Lower leg skin (tissue), 4 donors: ENCODE measurements at places on chromosomes 5 and 9.

DNA sequence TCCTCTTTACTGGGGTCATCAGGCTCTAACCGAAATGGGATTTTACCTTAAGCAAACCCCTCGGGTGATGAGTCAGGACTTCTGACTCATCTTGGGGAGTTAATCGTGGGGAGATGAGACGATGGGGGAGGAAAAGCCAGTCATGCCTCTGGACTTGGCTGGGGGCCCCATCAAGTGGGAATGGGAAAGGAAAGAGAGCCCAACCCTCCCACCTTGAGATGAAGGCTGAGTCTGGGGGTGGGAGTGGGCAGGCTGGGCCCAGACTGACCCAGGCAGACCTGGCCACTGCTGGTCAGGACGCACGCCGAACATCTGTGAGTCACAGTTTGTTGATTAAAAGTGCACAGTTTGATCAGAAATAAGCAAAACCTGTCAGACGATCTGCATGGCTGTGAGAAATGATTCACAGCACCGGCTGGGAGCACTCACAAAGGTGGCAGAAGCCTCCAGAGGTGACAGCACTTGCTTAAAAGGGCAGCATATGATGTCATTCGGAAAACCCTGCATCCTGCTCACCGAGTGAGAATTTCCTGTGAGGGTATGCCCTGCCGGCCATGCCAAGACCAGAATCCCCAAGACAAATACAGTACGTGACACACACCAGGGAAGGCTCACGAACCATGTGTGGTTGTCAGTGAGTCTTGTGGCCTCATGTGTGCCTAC lies 50.0 kb upstream of the SLC25A51 start:
- DNase-seq: no peak

GRCh38 chr5:111135946-111136345 lies 43.8 kb downstream of the WDR36 start:
- DNase-seq: no peak

DNA sequence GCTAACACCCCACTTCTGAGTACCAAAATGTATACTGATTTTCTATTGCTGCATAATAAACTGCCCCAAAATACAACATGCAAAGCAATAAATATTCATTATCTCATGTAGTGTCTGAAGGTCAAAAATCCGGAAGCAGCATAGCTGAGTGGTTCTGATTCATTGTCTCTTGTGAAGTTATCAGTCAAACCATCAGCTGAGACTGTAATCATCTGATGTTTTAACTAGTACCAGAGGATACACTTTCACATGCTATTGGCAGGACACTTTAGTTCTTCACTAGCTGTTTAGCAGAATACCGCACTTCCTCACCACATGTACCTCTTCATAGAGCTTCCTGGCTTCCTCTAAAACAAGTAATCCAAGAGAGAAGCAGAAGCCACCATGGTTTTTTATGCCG lies 12.7 kb upstream of the TMEM161B start:
- DNase-seq: no peak

- DNase-seq: no peak
These were observed 124.3 kb downstream of the ENC1 start for GRCh38 chr5:74516211-74516636.

DNA sequence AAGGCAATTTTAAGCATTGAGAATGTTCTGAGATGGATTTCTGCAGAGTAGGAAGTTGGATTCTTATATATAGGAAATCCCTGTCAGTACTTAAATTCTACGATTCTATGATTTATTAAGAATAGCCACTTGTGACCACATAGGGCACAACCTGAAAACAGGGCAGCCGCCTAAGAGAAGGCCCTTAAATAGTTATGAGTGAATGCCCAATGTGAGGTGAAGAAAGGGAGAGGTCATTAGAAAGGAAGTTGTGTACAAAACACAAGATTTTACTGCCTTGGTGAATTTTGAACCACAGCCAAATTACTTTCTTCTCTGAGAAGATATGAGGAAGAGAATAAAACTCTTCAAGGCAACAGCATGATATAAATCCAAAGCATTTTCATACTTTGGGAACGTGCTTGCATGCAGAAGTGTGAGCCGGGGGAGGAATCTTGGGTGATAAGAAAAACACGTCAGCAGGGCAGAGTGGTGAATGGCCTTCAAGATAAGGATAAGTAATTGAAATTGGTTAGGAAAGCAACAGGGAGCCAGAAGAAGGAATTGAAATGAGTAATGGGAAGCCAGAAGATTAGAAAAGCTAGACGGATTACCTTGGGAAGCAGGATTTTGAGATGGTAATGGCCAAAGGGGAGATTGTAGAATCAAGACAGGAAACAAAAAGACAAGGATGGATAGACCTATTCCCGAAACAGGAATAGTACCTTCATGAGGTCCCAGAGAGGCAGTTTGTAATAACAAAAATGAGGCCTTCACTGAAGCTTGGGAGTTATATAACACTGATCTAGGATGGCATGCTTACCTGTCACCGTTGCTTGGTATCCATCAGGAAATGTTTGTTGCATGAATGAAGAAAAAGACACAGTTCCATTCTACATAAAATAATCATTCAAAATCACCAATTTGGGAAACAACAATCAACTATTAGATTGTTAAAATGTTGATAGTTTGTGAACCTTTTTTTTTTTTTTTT lies 244.3 kb downstream of the PDE4D start:
- no peak for DNase-seq

- no peak for DNase-seq
These were observed 81.4 kb downstream of the DENND1A start for GRCh38 chr9:123848447-123849085.

GRCh38 chr9:26357803-26358344 lies 534.7 kb downstream of the CAAP1 start:
- no peak for DNase-seq

GRCh38 chr5:68950930-68951329 lies 142.9 kb upstream of the SLC30A5 start:
- no peak for DNase-seq
